Esophagus squamous epithelium (tissue), 5 donors: ENCODE measurements at places on chromosomes 2 and 18.

GRCh38 chr18:79274823-79275222 lies 120.9 kb upstream of the NFATC1 start:
- no peak for DNase-seq

GRCh38 chr2:79099140-79099686 lies 11.4 kb upstream of the REG1B start:
- no peak for DNase-seq

DNA sequence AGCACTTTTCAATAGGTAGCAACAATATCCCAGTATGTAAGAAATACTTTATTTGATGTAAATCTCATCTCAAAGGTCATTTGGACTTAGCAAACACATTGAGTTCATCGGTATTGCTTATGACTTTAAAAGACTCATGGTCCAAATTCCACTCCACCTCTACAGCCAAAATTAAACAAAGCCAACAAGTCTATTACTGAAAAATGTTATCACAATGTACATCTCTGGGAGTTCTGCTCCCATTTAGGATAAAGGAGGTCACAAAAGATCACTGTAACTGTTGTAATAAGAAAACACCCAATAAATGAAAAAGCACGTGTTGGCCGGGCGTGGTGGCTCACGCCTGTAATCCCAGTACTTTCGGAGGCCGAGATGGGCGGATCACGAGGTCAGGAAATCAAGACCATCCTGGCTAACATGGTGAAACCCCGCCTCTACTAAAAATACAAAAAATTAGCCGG lies 50.0 kb downstream of the ESCO1 start:
- no peak for DNase-seq

DNA sequence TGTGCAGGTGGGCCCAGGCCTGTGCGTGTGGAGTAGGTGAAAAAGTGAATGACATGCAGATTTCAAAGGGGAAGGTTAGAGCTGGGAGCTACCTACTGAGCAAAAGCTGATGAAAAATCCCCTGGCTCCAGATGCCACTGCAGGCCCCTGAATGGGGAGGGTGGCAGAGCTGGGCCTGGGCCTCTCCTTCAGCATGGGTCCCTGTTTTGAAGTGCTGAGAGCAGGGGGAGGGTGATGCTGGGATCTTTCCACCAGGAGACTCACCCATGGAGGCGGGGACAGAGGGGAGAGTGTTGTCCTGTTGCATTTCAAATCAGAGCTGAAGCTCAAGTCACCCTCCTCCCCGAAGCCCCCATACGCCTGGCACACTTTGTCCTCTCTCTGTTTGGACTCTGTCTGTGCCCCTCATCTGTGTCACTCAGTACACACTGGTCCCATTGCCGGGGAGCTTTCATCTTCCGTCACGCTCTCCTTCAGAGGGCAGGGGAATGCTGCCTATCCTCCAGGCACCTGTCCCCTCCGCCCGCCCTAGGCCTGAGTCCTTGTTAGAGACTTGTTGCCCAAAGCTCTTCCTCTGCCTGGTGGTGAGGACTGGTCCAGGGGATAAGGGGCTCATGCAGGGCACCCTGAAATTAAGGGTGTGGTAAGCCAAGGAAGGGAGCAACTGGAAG lies 206.6 kb downstream of the HAUS1 start:
- no peak for DNase-seq

DNA sequence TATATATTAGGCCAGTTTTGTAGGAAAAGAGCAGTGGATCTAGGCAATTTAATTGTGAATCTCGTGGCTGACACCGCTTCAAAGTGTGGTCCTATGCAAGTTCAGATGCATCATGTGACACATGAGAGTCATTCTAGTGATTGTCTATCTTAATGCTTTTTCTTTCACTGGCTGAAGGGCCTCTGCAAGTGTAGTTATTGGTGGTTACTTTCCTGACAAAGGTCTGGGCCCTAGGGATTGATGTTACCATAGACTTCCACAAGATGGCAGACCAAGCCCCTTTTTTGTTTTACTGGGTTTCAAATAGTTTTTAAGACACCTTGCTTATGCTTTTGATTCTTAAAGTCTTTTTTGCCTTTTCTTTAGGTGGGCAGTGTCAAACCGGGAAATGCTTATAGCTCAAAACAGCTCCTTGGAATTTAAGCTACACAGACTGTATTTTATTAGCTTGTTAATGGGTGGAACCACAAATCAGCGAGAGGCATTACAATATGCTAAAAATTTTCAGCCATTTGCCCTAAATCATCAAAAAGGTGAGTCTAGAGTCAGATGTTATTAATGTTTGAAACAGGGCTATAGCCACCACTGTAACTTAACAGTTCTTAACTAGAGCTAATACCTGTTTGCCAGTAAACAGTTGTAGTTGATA lies 25.9 kb downstream of the CD8A start:
- no peak for DNase-seq

- no peak for DNase-seq
Observed at GRCh38 chr2:55371376-55371775, 48.3 kb downstream of the CCDC88A start.

- no peak for DNase-seq
Observed at GRCh38 chr2:19670303-19670702, 231.5 kb downstream of the TTC32 start.

DNA sequence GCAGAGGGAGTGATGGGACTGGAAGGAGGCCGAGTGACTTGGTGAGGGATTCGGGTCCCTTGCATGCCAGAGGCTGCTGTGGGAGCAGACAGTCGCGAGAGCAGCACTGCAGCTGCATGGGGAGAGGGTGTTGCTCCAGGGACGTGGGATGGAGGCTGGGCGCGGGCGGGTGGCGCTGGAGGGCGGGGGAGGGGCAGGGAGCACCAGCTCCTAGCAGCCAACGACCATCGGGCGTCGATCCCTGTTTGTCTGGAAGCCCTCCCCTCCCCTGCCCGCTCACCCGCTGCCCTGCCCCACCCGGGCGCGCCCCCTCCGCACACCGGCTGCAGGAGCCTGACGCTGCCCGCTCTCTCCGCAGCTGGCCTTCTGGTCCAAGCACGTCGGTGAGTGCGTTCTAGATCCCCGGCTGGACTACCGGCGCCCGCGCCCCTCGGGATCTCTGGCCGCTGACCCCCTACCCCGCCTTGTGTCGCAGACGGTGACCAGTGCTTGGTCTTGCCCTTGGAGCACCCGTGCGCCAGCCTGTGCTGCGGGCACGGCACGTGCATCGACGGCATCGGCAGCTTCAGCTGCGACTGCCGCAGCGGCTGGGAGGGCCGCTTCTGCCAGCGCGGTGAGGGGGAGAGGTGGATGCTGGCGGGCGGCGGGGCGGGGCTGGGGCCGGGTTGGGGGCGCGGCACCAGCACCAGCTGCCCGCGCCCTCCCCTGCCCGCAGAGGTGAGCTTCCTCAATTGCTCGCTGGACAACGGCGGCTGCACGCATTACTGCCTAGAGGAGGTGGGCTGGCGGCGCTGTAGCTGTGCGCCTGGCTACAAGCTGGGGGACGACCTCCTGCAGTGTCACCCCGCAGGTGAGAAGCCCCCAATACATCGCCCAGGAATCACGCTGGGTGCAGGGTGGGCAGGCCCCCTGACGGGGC lies 4.6 kb downstream of the PROC start:
- no peak for DNase-seq

GRCh38 chr18:23143016-23143814 lies 7.9 kb downstream of the CABLES1 start:
- DNase-seq: no peak

- DNase-seq: no peak
Observed at GRCh38 chr2:17709897-17710296, 43.7 kb downstream of the SMC6 start.
